ENCODE measurements at places on chromosomes 2 and 18.

GRCh38 chr18:40955351-40955750 is 999.7 kb upstream of the PIK3C3 start:
- DNase-seq, result no peak

DNA sequence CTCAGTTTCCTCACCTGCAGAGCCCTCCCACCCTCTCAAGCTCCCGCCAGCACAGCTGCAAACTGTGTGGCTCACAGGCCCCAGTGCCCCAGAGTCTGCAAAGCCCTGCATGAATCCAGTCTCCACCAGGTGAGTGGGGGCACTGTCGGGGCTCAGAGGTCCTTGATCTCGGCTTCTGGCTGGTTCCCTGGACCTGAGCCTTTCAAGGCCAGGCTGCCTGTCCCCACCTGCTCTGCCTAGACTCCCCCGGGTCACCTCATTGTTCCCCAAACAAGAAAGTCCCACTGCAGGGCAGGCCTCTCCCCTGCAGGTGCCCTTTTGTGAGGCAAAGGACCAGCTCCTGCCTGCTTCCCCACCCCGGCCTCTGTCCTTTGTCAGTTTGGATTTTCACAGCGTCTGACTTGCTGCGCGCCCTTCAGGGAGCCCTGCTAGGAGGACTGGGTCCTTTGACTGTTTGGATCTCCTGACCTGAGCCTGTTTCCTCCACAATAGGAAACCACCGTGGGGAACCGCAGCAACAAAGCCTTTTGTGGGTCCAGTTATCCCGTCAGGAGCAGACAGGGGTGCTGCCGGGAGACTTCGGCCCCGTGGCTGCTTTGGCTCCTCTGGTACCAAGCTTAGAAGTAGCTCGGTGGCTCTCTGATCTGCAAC is 200.5 kb upstream of the HDAC4 start:
- DNase-seq, result no peak

DNA sequence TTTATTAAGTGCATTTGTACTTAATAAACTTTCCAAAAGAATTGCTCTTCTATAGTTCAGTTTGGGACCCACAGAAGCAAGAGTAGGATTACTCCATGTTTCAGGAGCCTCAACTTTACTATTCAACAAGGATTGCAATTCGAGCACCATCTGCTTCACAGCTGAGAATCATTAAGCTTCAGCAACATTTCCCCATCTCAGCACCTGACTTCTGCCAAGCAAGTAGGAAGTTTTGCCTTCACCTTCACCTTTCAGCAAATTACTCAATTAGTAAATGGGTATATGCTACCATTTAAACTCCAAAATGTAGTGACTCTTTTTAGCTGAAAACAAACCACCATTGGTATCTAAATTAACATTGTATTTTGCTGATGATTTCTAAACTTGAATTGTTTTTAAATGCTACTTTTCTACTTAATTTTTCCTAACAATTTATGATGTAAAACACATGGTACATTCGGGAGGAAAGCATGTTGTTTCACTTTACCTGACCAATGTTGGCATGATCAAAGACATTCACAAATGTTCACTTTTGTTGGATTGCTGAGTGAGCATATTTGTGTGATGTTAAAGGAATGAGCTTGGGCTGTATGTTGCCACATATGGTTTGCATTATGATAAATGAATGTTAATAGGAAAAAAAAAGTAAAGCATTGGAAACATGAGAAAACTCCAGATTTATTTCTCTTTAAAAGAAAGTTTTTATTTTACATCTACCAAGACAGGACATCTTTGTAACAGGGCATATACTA is 159.2 kb downstream of the GULP1 start:
- DNase-seq, result no peak

- no peak for DNase-seq
These were observed 31.4 kb downstream of the GALM start for GRCh38 chr2:38697116-38697840.

GRCh38 chr2:101125374-101125773 is 25.8 kb downstream of the TBC1D8 start:
- no peak for DNase-seq

DNA sequence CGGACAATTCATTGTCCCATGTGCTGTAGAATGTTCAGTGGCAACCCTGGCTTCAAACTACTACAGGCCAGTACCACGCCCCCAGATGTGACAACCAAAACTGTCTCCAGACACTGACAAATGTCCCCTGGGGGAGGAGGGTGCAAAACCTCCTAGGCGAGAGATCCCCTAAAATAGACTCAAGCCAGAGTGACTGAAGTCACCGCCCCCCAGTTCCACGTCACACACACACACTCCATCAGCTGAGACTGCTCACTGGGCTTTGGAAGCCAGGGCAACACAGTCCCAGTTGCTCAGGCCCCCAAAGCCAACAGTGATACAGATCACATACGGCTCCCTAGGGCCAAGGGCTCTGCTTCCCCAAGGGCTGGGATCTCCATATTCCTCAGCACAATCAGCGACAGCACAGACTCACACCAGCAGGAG is 19.1 kb downstream of the HDAC4 start:
- no peak for DNase-seq

DNA sequence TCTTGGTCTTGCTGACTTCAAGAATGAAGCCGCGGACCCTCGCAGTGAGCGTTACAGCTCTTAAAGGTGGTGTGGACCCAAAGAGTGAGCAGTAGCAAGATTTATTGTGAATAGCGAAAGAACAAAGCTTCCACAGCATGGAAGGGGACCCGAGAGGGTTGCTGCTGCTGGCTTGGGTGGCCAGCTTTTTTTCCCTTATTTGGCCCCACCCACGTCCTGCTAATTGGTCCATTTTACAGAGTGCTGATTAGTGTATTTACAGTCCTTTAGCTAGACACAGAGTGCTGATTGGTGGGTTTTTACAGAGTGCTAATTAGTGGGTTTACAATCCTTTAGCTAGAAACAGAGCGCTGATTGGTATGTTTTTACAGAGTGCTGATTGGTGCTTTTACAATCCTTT is 88.0 kb upstream of the LTBP1 start:
- no peak for DNase-seq

DNA sequence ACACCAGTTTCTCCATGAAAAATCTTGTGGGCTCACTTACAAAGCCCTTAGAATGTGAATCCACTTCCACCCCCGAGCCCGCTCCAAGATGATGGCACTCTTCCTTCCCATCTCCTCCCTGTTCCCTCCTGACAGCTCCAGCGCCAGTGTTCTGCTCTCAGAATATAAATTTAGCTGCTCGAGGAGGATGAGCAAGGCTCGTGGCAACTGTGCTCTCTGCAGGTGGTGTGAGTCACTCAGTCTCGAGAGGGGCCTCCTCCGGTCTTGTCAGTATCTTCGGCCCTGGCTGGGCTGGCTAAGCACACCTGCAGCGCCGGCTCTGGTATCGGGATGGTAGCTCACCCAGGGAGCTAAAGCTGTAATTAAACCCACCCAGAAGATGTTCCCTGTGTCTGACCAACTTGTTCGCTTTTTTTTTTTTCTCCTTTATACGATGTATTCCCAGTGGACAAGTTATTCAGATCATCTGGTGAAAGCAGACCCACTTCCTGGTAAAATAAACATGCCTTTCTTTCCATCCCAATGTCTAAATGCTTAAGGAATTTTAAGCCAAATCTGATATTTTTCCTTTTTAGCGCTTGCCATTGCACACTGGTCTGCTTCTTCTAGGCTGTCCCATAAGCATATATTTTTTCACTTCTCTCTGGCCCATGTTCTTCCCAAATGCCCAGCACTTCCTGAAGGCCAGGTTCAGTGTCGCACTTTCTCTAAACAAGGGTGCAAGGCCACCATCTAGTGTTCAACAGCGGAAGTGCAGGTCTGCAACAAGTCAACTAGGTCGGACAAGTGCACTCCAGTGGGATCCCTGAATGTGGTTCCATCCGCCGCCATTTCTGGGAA is 31.4 kb upstream of the YPEL5 start:
- peak; percentile 59 for DNase-seq

DNA sequence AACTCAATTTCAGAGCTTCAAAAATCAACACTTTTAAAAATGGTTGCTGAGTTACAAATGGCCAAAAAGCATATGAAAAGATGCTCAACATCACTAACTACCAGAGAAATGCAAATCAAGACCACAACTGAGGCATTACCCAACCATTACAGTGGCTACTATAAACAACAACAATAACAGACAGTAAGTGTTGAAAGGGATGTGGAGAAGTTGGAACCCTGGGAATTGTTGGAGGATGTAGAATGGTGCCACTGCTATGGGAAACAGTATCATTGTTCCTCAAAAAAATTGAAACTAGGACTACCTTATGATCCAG is 173.3 kb upstream of the SPRED2 start:
- DNase-seq, result no peak

DNA sequence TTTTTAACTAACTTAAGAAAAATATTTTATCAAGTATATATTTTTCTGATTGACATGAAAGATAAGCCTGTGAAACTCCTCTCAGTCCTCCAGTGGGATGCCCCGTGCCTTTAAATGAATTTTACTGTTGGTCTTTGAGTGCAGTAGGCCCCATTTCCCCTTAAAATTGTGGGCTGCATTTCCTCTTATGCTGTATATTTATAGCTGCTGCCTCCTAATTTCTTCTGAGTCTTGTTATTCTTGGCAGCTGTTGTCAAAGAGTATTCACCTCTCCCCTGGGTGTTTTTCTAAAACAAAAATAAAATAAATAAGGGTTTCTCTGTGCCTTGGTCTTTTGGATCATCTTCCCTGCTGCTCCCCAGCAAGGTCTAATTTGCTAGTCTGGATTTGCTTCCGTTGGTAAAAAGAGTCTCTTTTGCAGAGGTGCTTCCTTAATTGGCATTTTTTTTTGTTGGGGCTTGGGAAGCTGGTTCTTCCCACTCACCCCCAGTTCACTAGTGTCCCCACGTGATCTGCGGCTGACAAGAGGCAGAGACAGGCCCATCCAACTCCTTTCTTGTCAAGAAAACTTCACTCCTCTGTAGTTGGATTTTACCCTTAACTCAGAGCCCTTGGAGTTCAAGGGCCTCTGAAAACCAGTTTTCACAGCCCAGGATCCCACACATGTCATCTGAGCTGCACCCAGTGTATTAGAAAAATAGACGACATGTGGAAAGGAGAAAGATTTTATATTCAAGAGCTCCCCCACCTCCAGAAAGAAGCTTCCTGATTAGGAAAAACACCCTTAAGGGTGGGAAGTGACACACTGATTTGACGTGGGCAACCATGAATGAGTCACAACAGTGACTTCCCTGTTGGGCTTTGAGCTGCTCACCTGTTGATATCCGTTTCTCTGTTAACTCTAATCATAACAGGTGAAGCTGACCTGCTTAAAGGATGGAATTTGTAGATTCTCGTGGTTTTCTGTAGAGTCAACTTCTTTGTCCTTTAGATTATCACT is 431.5 kb downstream of the DCDC2C start:
- DNase-seq, result no peak

- DNase-seq, result no peak
These were observed 102.0 kb downstream of the PLA2R1 start for GRCh38 chr2:159960414-159960813.

DNA sequence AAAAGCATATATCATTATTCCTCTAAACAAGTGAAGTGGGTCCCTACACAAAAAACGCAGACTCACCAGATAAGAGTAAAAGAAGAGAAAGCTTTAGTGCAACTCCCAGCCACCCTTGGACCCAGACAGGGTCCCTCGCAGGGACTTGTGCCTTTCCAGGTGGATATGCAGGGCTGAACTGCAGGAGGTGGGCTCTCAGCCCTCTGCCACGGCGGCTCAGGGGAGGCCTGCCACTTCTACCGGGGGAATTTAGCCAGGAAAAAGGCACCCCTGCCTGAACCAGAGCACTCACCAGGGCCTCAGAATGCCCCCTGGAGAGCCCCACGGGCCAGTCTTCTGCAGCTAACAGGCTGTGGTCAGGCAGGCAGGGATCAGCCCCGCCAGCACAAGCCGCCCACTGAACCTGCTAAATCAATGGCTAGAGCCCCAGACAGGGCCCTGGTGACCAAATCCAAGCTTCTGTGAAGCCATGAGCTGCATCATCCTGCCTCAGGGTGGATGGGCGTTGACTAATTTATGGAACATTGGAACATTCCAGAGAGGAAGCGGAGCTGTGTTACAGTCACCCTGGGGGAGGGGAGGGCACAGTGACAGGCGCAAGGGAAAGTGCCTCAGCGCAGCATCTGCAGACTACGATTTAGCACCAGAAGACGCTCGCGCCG is 209.3 kb downstream of the EIPR1 start:
- DNase-seq, result no peak

DNA sequence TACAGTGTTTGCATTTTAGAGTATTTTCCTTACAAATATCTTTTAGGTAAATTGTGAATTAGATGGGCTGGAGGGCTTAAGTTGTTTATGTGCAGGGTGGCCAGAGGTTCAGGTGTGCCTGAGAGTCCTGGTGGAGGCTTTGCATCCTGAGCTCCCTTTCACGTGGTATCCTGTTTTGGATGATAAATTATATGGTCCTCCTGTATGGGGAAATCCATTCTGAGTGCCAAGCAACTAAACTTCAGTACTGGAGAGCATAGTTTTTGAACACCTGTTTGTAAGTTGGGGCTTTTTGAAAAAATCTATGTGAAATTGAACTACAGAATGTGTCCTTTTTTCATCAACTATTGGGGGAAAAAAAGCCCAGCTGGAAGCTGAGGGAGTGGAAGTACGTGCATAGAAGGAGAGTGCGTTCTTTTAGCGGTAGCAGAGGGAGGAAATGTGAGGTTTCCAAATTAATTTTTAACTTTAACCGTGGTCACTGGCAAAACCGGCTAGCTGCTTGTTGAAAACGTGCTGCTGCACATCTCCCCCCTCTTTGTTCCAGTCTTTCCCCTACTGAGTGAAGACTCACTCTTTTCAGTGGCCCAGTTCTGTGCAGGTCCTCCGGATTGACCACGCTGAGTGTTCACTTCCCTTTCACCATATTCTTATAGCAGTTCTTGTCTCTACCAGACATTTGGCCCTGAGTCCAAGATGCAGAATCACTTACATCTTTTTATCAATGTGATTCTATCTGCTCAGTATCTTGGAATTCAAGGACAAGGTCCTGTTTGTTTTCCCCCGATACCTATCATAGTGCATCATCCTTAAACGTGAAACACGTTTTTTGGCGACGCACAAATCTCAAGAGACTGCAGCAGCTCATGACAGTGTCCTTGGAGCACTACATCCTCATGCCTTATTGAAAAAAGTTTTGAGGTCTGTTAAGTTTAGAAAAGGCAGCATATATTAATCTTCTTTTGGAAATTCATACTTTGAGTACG is 15.3 kb downstream of the CNOT11 start:
- DNase-seq, result no peak

DNA sequence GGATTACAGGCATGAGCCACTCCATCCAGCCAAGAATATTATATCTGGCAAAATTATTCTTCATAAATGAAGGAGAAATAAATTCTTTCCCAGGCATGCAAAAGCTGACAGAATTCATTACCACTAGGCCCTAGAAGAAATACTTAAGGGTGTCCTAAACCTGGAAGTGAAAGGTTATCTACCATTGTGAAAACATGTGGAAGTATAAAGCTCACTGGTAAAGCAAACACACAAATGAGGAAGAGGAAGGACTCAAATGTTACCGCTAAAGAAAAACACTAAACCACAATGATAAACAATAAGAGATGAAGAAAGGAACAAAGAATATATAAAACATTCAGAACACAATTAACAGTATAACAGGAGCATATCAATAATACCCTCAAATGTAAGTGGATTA is 171.8 kb downstream of the CAMKMT start:
- no peak for DNase-seq

- no peak for DNase-seq
These were observed 456.3 kb upstream of the MYT1L start for GRCh38 chr2:2787301-2787907.
